ENCODE measurements at places on chromosomes 3 and 15.

GRCh38 chr3:156675830-156676767 lies 1.7 kb downstream of the TIPARP start:
- DNase-seq: peak; percentile 45

DNA sequence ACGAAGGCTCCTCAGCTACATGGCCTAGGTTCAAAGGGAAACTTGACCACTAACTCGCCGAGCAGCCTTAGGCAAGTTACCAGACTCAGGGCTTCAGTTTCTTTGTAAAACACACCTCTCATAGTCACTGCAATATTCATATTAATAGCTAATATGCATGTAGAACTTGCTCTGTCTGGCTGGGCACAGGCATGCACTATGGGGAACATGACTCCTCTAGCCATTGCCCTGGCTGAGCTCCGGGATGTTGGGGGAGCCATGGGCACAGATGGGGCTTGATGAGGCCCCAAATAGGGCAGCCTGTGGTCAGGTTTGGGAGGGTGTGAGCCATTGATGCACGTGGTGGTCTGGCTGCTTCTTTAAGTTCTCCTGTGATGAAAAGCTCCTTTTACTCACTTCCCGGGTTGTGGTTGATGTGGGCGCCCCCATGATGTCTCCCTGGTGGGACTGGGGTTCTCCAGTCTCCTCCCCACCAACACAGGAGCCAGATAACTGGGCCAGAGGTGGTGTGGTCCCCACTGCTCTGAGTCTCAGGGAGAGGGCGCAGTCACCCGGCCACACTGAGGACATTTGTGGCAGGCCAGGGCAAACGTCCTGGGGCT lies 29.4 kb upstream of the DUSP7 start:
- no peak for DNase-seq

DNA sequence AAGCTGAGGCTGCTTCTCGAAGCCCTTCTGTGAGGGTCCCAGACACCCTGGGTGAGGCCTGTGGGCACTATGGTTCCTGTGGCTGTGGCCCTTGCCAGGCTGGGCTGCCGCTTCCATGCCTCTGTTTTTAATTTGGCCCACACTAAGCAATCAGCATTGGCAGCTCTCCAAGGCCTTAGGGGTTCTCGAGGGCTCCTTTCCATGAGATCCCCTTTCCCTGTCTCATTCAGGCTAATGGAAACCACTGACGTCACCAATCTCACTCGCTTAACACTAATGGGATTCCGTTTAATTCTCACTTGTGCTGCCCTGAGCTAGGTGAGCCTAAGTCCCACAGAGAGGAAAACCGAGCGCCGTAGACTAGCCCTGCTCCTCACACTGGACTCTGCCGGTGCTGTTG lies 60.2 kb upstream of the RAB6B start:
- DNase-seq: peak; percentile 87

DNA sequence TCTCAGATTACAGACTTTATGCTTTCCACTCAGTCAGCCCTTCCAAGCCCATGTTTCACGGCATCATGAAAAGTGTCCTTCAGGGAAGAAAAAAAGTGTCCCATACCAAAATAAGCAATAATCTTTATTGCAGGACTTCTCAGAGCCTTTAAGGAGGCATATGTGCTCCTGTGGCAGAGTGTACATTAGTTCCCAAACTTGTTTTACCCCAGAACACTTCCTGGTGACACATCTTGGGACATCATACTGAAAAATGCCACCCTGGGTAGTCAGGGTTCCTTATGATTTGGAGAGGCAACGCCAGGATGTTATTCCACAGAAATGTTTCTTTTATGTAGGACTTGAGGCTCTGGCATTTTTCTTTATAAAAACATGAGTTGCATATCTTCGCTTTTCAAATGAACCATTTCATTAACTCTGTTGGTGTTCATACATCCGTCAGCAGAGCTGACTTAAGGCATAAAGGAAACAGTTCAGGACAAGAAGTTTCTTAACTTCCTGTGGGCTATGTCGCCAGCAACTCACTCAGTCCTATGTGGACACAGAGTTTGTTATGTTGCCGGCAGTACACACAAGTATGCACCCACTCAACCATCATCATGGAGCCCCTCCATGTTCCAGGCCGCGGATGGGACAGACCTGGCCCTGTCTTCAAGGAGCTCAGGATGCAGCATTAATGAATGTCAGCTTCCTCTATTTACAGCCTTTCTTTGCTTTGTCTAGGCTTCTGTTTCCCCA lies 63.8 kb downstream of the CASR start:
- DNase-seq: no peak

GRCh38 chr3:104437891-104438290 lies 928.8 kb upstream of the ALCAM start:
- no peak for DNase-seq

DNA sequence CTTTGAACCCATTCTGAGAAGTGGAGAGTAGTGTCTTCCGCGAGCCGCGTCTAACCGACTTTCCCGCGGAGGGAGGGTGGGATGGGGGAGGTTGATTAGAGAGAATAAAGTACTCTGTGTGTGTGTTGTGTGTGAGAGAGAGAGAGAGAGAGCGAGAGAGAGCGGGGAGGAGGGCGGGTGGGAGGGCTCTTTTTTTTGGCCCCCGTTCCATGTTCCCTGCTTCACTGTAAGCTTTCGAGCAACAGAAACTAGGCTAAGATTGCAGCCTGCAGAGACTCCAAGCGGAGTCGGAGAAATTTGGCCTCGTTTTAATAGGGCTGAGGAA lies 1.6 kb upstream of the MEIS2 start:
- DNase-seq: no peak

DNA sequence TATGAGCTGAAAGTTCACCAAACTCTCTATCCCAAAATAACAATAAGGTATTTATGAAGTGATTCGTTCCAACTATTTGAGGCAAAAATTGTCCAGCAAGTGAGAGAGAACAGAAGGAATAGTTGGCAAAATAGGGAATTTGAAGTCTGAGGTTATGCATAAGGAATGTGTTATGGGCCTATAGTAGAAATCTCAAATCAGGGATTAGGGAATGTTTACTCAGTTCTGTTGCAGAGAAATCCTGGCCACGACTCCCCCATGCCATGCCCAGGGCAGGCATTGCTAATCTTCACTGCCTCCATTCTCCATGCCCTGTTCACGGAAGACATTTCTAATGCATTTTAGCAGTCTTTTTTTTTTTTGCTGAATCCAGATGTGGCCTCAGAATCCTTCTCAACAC lies 58.6 kb downstream of the FLNB start:
- DNase-seq: no peak

- no peak for DNase-seq
Observed at GRCh38 chr3:48830715-48831114, 17.0 kb downstream of the PRKAR2A start.

- no peak for DNase-seq
Observed at GRCh38 chr15:48722764-48723661, 77.5 kb upstream of the FBN1 start.

DNA sequence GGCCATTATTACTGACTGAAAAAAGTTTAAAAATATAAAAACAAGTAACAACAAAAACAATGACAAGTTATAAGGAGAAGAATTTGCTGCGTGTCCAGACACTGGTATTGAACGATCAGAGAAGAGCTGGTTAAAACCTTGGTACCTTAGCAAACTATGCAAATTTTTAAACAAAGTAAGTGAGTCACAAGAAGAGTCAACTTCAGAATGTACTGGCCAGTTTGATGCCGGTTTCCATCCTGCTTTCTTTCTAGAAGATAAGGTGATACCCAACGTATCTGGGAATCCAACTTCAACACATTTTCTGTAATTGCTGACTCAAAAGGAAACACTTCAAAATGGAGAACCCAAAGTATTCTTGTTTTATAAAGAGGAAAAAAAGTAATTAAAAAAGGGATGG lies 49.8 kb downstream of the RUBCN start:
- no peak for DNase-seq

- DNase-seq: no peak
Observed at GRCh38 chr3:183377307-183377959, 51.0 kb downstream of the MCF2L2 start.

DNA sequence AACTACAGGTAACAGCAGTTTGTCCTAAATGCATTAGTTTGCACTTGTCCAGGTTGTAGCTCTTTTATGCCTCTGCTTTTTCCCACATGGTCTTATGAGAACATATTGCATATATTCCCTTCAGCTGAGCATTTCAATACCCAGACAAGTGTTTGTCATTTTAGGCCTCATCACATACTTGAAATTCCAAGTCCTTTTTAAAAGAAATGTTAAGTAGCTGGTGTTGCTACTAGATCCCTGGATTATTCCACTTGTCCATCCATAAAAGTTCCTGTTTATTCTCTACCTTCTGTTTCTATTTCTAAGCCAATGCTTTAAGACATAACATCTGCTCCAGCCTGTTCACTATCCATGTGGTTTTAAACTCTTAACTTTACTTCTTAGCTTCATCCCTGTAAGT lies 128.4 kb downstream of the NECTIN3 start:
- no peak for DNase-seq

- DNase-seq: no peak
Observed at GRCh38 chr3:23549148-23549910, 256.4 kb upstream of the UBE2E1 start.

Measured in NCI-H1092 treated with DMSO at 0.1 percent for 48 hours (cell line).